ENCODE measurements at places on chromosomes 13 and 19.

- DNase-seq, result no peak
These were observed 4.4 kb downstream of the IFNL3 start for GRCh38 chr19:39240421-39240820.

- no peak for DNase-seq
These were observed 638.2 kb upstream of the SPRY2 start for GRCh38 chr13:80979035-80979641.

DNA sequence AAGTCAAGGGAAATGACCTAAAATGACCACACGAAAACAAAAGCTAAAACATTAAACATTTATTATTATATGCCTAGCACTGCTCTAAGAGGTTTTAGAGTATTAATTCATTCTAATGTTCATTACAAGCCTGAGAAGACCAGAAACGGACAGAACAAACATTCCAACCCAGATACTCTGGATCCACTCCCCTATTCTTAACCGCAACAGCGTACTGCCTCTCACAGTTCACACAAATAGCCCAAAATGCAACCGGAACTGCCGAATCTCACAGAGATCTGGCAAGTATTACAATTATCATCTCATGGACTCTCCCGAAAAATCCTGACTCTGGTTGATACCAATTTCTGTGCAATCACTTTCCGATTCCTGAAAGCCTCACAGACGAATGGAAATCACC, 1.4 kb downstream of the ZNF780B start:
- DNase-seq, result no peak

- no peak for DNase-seq
These were observed 349.7 kb downstream of the LIG4 start for GRCh38 chr13:107865643-107866031.

DNA sequence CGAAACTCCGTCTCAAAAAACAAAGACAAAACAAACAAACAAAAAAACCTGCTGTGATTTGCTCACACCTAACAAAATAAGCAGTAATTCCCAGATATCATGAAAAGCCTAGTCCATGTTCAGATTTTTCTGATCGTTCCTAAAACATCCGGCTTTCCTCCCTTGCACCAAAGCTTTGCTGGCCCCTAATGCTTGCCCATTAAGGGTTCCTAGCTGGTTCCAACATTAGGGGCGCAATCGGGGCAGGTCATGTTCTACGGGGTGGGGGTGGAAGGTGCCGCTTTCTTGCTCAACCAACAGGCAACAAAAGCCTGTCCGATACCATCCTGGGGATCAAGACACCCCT, 25.5 kb upstream of the FXYD3 start:
- DNase-seq, result no peak

DNA sequence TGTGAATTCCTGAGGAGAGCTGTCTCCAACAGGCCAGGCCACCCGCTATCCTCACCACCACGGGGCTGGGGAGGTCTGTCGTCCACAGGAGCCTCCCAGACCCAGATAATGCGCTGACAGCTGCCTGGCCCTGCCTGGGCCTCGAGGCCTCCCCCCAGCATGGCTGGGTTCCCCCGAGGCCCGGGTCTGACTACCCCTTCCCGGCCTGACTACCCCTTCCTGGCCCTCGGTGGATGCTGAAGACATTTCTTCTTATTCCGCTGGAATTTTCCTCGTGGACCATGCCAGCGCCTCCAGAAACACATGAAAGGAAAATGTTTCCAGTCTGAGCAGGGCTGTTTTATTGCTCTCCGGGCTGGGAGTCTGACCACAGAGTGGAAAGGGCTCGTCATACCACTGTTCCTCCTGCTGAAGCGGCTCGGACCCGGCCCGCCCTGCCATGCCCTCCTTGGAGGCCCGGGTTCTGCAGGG, 16.8 kb upstream of the COMP start:
- DNase-seq, result no peak

- DNase-seq, result no peak
These were observed 225.4 kb downstream of the RGCC start for GRCh38 chr13:41682766-41683165.

GRCh38 chr13:28468023-28468915, 26.7 kb downstream of the FLT1 start:
- DNase-seq, result no peak

DNA sequence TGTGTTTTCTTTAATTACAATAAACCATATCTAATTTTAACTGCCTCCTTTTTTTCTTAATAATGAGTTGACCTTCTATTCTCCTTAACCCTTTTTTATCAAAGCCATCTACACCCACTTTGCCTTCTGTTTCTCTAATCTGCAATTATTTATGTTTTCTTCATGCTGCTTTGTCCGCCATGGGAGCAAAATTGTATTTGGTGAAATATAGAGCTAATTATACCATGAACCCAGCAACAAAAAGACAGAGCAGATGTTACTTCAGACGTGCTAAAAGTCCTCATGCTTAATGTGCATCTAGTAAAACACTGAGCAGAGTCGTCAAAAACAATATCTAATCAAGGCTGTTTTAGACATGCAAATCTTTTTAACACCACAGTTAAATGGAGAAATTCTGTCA, 264.7 kb downstream of the DACH1 start:
- DNase-seq, result no peak

GRCh38 chr13:24851546-24851945, 87.6 kb downstream of the RNF17 start:
- no peak for DNase-seq

DNA sequence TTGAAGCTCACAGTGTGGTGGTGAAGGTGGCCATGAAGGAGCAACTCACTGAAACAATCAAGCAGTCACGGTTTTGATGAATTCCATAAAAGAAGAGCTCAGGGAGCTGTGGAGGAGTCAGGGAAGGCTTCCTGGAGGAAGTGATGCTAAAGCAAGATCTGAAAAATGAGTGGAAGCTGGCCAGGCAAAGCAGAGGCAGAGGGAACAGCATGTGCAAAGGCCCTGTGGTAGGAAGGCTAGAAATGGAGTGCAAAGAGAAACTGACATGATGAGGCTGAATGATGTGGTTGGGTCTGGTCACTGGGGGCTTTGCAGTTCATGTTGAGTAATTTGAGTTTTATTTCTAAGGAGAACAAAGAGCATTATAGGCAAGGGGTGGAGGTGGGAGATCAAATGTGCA, 6.9 kb downstream of the ADGRE1 start:
- DNase-seq, result no peak

- DNase-seq, result no peak
These were observed 16.1 kb upstream of the GALP start for GRCh38 chr19:56159622-56160271.

All from stimulated activated naive CD4-positive, alpha-beta T cell treated with Interleukin-2 at 50 U/mL for 16 hours (primary cell).